ENCODE measurements at places on chromosomes 6 and 20.
A peak's percentile ranks its signal among the peaks of the same experiment; 100 is the strongest.

DNA sequence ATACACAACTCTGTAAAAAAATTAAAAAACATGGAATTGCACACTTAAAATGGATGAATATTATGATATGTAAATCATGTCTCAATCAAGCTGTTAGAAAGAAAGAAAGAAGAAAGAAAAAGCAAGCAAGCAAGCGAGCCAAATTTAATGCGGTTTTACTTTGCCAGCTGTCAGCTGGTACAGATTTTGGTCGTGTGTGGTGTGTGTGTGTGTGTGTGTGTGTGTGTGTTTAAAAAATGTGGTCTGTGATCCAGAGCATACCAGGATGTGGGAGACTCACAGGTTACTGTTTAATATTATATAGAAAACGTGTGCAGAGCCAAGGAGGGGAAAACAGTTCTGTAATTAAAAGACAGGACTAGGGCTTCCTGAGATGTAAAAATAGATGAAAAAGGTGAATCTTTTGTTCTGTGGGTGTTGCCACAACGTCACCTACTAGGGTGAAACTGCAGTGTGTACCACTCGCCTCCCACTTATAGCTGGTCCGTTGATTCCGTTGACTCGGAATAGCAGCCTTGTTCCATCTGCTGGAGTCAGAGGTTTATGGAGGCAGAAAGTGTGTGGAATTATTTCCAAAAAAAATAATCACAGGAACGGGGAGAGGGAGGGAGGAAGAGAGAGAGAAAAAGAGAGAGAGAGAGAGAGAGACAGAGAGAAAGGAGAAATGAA is 197.7 kb downstream of the BCAS1 start:
- no peak for DNase-seq

- no peak for DNase-seq
Observed at GRCh38 chr6:56571605-56572004, 71.1 kb downstream of the DST start.

DNA sequence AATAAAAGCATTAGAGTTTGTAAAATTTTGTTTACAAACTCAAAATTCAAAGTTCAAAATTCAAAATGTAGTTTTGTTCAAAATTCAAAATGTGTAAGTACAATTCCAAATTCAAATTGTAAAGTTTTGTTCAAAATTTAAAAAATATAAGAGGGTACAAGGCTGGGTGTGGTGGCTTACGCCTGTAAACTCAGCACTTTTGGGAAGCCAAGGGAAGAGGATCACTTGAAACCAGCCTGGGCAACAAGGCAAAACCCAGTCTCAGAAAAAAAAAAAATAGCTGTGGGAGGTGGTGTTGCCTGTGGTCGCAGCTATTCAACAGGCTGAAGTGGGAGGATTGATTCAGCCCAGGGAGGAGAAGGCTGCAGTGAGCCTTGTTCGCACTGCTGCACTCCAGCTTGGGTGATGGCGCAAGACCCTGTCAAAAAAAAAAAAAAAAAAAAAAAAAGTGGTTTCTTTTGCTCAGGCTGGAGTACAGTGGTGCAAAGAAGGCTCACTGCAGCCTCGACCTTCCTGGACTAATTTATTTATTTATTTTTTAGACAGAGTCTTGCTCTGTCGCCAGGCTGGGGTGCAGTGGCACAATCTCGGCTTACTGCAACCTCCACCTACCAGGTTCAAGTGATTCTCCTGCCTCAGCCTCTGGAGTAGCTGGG is 5.4 kb upstream of the ZBTB12 start:
- DNase-seq: no peak

- DNase-seq: no peak
Observed at GRCh38 chr6:118509009-118509617, 39.0 kb upstream of the PLN start.

DNA sequence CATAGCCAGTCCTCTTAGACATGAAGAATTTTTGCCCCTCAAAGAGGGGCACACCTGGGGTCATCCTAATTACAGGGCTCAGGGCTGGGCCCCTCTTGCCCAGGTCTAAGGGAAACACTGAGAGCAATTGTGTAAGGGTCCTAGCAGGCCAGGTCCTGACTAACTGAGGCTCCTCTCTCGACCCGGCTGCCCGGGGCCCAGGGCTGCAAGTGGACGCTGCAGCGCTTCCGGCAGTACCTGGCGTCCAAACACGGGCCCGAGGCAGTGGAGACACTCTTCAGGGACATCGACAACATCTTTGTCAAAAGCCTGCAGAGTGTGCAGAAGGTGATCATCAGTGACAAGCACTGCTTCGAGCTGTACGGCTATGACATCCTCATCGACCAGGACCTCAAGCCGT is 17.4 kb downstream of the PDRG1 start:
- DNase-seq: no peak

DNA sequence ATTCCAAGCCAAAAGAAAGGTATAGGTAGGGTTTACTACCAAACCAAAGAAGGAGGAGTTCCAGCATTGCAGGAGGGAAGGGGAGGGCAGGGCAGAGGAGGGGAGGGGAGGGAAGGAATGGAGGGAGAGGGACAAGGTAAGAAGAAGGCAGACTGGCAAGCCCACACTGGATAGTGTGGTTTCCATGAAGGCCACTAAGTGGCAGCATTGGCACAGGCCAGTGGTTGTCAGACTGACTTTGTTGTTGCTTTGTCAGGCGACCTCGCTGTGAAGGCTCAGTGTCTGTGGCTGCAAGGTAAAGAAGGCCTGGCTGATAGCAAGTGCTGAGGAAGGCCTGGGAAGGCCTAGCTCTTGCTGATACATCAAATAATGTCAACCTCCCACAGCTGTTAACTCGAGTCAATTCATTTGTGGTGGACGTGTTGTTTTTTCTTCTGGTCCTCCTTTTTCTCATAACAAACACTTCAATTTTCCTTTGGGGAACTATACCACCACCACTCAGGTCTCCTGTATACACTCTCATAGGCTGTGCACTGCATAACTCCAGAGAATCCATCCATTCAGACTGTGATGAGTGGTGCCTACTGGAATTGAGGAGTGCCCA is 7.7 kb upstream of the ZNF334 start:
- peak; percentile 44 for DNase-seq
